Stimulated activated CD8-positive, alpha-beta memory T cell treated with anti-CD3 and anti-CD28 coated beads, Interleukin-2, amount 100 ng/mL, for 1 hour (primary cell): ENCODE measurements at places on chromosomes 1 and 21.

DNA sequence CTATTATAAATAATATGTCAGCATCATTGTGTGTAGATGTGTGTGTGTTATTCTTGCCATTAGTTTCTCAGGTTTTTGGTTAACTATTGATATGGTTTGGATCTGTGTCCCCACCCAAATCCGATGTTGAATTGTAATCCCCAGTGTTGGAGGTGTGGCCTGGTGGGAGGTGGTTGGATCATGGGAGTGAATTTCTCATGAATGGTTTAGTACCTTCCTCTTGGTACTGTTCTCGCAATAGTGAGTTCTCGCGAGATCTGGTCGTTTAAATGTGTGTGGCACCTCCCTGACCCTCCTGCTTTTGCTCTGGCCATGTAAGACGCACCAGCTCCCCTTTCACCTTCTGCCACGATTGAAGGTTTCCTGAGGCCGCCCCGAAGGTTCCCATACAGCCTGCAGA lies 9.6 kb upstream of the POFUT2 start:
- no peak for DNase-seq

- DNase-seq = no peak
Observed at GRCh38 chr1:89499320-89499719, 25.3 kb upstream of the LRRC8B start.

- no peak for DNase-seq
Observed at GRCh38 chr1:177525176-177525575, 354.4 kb downstream of the BRINP2 start.

- no peak for DNase-seq
Observed at GRCh38 chr1:180597520-180597919, 34.3 kb upstream of the XPR1 start.

DNA sequence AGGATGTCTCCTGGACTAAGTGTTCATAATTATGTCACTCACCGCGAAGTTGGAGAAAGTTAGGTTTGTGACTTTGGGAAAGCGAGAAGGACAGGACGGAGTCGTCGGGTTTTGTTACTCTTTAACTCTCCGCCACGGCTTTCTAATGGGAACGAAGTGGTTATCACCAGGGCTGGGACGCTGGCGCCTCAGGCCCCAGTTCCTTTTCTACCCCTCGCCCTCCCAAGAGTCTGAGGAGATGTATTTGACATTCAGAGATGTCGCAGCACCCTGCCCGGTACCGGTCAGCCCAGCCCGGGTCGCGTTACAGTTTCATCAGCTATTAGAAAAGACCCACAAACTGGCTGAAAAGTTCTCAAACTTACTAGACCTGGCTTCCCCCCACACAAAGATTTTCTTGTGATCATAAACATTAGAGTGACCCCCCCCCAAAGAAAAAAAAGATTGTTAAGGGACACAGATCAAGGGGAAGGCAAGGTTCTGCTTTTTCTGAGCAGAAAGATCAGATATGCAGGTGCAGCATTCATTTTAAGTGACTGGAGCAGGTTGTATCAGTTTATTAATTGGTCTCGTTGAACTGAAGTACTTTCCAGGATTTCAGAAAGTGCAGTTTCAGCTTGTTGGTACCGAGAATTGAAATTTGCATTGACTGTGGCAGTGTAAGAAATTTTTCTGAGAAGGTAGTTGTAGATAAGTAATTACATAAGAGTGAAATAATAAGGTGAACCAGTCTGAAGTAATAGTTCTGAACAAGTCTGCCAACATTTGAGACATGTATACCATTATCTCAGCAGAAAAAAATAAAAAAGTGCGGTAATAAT lies 859 bp upstream of the ZBTB18 start:
- DNase-seq = no peak

DNA sequence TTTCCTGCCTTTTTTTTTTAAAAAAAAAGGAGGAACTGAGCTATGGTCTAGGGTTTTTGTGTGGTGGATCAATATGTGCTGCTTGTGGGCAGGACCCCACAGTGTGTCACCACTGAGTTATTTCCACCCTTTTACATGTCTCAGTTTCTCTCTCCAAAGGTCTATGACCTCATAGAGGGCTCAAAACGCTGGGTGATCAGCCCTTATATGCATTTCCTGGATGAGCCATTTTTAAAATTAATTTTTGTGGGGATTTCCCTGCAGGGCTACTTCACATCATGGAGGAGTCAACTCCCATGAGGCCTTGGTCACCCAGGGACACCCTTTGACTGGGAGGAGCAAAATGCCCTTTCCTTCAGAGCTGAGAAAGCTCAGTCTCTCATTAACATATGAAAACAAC lies 20.7 kb upstream of the HAO2 start:
- no peak for DNase-seq

- no peak for DNase-seq
Observed at GRCh38 chr1:113515498-113515897, 125.2 kb downstream of the MAGI3 start.

GRCh38 chr1:57188168-57188567 lies 222.4 kb upstream of the C8B start:
- DNase-seq = no peak

GRCh38 chr1:109201123-109201703 lies 12.5 kb upstream of the SARS1 start:
- no peak for DNase-seq

- no peak for DNase-seq
Observed at GRCh38 chr1:25732821-25733220, 67.2 kb upstream of the SELENON start.

DNA sequence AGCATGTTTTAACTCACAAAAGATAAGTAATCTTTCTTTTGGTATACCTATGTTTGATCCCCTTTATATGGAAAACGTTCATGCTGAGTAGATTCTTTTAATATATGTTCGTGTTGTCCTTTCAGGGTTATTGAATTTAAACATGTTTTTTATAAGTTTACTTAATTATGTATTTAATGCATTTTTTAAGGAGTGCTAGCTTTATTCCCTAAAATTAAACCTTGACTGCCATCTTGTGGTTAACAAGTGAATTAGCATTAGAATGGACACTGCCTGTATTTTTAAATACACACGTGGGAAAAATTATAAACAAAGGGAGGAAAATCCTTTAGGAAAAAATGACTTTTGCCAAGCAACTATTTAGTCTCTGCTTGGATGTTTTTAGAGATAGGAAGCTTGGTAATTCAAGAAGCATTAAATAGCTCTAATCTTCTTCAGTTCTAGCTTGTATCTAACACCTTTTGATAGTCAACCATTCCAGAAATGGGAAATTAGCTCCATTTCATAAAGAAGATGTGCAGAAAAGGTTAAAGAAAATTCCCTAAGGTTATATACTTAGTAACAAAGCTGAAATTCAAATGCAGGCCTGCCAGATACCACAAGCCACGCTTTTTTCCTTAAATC lies 43.0 kb downstream of the UBE2U start:
- no peak for DNase-seq

- DNase-seq = no peak
Observed at GRCh38 chr21:35075546-35075945, 26.4 kb upstream of the RUNX1 start.

DNA sequence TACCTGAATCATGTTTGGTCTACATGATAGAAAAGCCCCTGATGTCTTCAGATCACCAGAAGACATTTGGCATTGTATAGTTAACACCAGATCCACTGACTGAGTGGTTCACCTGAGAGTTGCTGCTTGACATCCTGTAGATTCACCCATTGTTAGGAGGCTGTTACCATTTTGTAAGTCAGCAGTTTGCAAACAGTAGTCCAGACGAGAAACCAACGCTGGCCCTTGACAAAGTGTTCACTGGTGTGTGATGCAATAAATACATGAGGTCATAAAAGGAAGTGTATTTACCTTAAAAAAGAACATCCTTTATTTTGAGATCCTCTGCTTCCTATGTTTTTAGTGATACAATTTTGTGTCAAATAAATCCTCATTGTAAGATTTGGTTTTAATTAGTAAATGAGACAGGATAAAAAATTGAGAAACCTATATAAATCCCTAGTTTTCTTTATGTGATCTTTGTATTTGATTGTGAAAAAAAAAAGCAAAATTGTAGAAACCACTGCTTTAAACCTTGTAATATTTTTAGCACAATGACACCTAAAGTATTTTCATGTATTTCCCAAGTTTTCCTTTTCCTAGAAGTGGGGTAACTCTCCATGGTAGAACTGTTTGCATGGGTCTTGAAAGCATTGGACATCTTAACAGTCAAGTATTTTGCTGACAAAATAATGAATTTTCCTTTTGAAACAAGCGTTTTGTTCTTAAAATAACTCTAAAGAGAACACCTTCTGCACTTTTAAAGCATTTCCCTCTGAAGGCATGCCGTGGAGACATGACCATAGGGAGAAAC lies 204.3 kb downstream of the FGGY start:
- DNase-seq = no peak

DNA sequence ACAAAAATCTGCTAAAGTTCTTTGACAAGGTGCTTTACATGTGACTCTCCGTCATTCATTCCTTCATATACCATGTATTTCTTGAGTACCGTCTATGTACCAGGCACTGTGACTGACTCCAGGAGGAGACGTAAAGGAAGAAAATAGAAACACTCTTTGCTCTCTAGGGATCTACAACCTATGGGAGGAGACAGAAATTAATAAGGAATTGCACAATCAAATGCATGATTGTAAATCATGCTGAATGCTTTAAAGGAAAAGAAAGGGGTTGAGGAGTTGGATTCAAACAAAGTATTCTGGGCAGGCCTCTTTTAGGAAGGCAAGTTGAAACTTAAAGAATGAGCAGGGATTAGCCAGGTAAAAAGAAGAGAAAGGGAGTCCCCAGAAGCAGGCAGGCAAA lies 239.1 kb upstream of the FGGY start:
- no peak for DNase-seq

DNA sequence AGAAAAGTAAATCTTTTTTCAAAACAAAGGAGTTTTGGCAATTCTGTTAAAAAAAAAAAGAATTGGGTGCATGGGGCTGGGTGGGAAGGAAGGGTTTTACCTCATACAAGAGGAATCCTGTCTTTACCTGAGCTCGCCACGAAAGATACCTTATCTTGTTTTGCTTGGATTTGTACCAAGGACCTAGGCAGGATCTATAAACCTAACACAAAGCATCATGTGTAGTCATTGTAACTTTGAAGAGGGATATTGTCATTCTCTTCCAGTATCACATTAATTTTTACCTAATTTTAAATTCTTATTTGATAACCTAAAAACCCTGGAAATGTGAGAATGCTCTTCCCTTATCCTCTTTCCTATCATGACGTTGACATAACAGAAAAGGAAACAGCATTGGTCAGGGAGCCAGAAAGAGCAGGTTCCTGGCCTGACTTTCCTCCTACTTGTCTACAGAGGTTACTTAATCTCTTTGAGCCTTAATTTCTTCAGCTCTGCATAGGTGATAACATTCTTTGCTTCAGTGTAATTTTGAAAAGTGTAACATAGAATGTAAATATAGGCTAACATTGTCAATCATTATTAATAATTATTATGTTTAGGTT lies 4.0 kb upstream of the LAMC1 start:
- no peak for DNase-seq

- DNase-seq = no peak
Observed at GRCh38 chr21:34203851-34204420, 130.6 kb downstream of the MRPS6 start.

GRCh38 chr1:206507284-206508129 lies at the start of gene RASSF5:
TSS of gene RASSF5 (plus strand) at chr1:206507531. CDS start at chr1:206507603, 72 bp downstream.
- DNase-seq = peak; percentile 62
